ENCODE measurements at places on chromosomes 4 and X.

DNA sequence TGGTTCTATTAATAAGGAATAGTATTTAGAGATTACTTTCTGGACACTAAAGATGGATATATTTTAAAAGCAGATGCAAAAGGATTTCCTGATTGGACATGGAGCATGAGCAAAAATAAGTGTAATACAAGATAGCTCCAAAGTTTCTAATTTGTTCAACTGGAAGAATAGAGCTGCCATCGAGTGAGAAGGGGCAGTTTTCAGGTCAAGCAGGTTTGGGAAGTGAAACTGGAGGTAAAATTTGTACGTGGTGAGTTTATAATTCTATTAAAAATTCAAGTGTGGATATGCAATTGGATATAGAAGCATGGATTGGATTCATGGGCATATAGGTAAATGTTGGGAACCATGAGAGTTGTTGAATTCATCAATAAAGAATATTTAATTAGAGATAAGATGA is 31.8 kb downstream of the PRDM8 start:
- no peak for DNase-seq

DNA sequence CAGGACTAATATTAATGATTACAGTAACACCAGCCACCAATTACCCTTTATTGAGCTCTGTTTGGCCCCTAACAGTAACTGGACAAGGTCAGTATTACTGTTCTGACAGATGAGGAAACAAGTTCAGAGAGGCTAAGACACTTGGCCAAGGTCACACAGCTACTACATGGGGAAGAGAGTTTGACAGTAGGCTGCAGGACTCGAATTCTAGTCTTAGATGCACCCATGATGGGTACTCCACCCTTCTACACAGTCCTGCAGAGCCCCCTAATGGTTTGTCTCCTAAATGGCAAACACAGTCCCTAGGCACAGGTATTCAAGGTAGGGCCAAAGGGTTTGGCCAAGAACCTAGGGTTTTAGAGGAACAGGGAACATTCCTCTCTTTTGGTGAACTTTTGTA is 93.9 kb downstream of the NSUN7 start:
- DNase-seq = no peak

DNA sequence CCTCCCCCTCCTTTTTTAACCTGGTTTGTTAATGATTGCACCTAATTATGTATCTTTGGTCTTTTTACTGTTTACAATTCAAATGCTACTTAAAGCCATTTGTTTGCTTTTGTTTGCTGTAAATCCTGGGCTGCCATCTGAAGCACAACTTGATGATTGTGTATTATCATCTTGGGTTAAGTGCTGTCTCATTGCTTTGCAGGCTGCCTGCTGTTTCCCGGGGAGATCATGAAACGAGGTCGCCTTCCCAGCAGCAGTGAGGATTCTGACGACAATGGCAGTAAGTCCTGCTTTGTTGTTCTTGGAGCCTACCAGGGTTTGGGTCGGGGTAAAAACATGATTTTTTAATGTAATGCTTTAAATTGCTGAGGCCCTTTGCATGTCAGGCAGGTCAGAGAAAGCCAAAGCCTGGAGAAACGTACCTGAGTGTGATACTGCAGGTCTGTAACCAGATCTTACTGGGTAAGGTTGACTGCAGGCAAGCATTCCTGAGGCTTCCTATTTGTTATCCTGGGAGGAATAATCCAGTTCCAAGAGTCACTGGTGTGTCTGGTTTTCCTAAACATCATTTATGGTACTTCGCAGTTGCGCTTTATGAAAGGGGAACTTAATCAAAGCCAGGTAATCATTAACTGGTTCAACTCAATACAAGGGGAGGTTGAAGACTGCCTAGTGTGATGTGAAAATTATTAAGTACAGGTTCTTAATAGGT is 22.2 kb downstream of the JADE1 start:
- DNase-seq = no peak

GRCh38 chrX:20472620-20473258 is 206.0 kb upstream of the RPS6KA3 start:
- no peak for DNase-seq

GRCh38 chrX:136256026-136256425 is 4.8 kb upstream of the MAP7D3 start:
- no peak for DNase-seq

- no peak for DNase-seq
These were observed 58.1 kb downstream of the SLC30A9 start for GRCh38 chr4:42048394-42048793.

- DNase-seq = no peak
These were observed 95.1 kb downstream of the RASL11B start for GRCh38 chr4:52957220-52957686.

DNA sequence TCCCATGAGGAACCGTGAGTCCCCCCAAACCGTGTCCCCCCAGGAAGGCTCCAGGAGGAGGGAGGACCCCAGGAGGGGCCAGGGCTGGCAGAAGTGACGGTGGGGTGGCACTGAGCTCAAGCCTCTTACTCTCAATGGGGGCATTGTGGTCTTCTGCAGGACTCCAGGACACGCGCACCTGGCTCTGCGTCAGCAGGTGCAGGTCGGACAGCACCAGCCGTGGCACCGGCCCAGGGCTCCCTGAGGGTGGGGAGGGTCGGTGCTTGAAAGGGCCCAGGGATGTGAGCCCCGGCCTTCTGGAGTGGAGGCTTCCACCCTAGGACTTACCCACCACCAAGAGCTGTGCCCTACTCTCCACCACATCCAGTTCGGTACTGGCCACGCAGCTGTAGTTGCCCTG is 18.3 kb downstream of the L1CAM start:
- no peak for DNase-seq

GRCh38 chrX:106170318-106170717 is 2.2 kb downstream of the PWWP3B start:
- DNase-seq = no peak

DNA sequence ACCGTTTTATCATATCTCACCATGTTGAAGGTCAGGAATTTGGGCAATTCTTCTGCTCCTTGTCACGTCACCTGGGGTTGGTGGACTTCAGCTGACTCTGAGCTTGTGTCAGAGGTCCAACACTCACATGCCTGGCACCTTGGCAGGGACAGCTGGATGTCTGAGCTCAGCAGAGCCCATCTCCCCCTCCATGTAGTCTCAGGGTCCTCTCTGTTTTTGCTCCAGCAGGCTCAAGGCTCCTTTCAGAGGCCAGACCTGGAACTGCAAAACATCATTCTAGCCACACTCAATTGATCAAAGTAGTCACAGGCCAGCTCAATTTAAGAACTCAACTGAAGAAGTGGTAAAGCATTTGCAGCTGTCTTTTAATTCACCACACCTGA is 45.4 kb downstream of the EDNRA start:
- no peak for DNase-seq

DNA sequence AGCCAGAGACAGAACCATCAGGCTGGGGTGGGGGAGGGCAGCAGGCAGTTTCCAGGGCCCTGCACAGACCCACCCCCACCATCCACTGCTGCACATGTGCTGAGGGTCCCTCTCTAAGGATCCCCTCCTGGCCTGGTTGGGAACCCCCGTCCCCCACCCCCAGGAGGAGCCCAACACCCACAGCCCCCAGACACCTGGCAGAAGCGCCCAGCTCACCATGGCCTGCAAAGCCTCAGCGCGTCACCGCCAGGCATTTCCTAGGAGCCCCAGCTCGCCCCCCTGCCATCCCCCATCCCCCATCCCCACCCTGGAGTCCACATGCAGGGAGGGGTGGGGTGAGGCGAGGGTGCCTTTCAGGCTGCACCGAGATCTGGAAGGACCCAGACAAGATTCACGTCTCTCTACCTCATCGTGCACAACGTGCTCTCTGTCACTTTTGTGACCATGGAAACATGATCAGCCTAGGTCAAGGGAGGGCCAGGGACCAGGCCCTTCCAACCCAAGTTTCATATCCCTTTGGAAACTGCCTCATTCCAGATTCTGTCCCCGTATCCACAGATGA is 9.3 kb downstream of the MXD4 start:
- no peak for DNase-seq

- DNase-seq = no peak
These were observed 153.6 kb upstream of the INTU start for GRCh38 chr4:127479031-127479622.

DNA sequence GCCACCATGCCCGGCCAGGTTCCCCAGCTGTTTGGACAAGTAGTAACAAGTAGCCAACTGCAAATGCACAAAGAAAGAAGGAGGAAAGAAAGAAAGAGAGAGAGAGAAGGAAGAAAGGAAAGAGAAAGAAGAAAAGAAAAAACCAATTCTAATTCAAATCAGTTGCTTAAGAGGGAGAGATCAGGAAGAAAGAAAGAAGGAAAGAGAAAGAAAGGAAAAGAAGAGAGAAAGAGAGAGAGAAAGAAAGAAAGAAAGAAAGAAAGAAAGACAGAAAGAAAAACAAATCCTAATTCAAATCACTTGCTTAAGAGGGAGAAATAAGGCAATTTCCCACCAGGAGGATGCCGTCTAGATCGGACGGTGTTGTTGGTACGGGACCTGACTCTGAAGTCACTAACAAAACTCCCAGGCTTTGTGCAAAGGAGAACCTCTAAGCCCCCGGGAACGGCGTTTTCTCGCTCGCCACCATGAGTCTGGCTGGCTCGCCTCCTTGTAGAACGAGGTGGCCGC is 95.5 kb upstream of the PPP2R3B start:
- DNase-seq = no peak

DNA sequence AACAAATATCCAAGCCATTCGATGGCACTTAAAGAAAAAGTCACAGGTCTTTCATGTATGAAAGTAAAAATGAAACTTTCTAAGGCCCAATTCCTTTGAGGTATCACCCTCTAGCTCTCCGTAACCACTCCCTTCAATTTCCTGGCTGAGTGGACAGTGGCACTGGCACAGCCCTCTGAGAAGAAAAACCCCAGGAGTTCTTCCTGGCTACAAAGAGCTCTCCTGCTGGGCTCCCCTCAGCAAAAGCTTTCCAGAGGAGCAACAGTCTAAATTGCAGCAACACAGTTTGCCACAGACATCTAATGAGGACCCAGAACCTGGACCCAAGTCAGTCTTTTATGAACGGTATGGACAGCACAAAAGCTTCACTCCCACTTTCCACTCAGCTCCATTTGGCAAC is 71.8 kb downstream of the FUNDC1 start:
- DNase-seq = no peak

GRCh38 chrX:65745427-65745826 is 78.0 kb downstream of the MSN start:
- DNase-seq = no peak

GRCh38 chr4:23425570-23425969 is 464.3 kb downstream of the PPARGC1A start:
- DNase-seq = no peak

- no peak for DNase-seq
These were observed 104.0 kb upstream of the MBNL3 start for GRCh38 chrX:132592880-132593279.

DNA sequence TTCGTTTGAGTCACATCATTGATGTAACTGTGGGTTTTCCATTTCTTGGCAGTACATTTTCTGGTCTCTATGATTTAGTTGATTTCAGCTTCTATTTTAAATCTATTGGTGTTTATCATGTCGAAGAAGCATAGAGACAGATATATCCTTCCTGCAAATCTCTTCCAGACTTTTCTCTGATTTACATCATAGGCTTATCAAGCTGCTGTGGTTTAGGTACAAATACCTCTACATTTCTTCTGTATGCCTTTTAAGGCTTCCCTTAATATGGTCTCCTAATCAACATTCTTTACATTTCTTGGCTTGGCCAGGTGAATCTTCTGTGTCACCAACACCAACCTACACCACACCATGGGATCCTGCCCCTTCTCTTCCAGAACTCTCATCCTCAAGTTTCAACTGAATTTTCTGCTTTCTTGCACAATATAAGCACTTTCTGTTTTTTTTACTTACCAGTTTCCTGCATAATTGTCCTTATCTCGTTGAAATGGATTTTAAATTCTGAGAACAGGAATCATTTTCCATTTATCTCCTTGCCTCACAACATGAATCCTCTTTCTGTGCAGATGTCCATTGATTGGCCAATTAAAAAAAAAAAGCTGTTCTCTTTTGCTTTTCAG is 626.9 kb downstream of the ANKRD50 start:
- no peak for DNase-seq

- DNase-seq = no peak
These were observed 12.6 kb downstream of the PPA2 start for GRCh38 chr4:105461221-105461620.

DNA sequence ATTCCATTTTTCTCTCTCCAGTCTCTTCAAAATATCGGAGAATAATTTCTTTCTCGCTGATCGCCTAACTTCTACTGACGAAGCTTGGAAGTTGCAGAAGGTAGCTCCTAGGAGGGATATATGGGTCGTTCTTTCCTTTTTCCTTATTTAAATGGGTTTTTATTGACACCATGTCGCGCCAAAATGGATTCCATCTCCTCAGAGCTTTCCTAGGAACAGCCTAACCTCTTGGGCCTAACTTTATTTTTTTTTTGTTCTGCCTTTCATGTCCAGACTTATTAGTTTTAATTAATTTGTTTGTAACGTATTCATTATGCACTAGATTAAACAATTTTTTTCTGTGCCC is 359.4 kb upstream of the ZCCHC13 start:
- no peak for DNase-seq

- DNase-seq = no peak
These were observed 33.7 kb upstream of the SPP1 start for GRCh38 chr4:87941537-87942392.

- DNase-seq = no peak
These were observed 179.5 kb downstream of the PPARGC1A start for GRCh38 chr4:23710298-23710697.

DNA sequence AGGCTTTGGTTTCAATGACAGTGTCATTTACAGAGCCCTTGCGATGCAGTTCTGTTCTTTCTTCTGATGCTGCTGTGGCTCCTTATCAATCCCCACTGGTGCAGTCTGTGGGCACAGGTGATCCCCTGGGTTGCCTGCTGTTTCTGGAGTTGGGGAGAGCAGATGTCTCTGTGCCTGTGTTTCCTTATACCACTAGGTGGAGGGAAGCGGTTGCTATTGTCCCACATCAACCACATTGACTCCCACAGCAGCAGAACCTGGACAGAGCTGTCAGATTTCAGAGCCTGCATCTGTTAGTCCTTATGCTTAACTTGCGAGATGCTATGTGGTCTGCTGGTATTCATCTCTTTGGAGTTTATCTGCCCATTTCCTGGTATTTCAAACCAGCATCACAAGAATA is 57.7 kb downstream of the NEIL3 start:
- DNase-seq = no peak

GRCh38 chrX:55357236-55357635 is 92.5 kb upstream of the PAGE3 start:
- no peak for DNase-seq

- DNase-seq = no peak
These were observed 50.0 kb upstream of the ZNF827 start for GRCh38 chr4:145988628-145989027.

- DNase-seq = no peak
These were observed 733 bp upstream of the G3BP2 start for GRCh38 chr4:75673959-75674328.

DNA sequence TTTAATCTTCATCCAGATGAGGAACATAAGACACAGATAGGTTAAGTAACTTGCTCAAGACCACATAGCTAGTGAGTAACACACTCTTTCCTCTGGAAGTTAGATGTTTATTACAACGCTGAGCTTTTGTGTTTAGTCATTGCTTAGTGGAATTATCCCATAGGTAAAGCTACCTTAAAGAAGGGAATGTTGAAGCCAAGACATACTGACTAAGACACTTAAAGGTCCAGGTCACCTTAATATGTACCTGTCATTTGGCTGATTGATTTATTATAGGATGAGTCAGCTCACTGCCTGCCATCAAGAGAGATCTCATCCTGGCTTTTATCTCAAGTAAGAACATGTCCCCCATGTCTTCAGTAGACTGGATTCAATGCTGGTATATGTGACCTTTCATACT is 53.4 kb downstream of the KDR start:
- no peak for DNase-seq
